Astrocyte of the cerebellum (primary cell): ENCODE measurements at places on chromosomes 4 and X.

DNA sequence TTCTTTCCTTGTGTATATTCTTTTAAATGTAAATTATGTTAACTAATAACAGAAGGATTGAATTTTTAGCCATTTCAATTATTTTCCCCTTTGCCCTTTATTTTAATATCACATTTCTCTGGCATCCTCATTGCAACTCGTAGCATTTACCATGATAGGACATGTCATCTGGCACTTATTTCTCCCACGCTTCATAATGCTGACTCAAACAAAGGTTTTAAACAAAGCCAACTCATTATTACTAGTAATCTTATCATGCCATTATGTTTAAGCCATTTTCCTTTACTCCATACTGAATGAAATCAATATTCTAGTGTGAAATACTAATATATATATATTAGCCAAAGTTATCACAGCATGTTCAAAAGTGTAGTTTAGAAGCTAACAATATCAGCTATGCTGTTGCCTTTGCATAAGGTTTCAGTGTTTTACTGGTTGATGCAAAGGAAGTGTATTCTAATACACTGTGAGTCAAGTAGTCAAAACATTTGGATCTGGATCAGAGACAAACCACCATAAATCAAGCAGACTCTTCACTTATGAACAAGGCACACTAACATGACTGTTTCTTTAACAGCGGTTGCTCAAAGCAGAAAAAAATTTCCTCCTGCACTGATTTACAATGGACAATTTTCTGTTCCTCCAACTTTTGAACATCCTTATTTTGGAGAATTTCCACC, 281.6 kb downstream of the SLC7A11 start:
- peak; percentile 63 for DNase-seq

DNA sequence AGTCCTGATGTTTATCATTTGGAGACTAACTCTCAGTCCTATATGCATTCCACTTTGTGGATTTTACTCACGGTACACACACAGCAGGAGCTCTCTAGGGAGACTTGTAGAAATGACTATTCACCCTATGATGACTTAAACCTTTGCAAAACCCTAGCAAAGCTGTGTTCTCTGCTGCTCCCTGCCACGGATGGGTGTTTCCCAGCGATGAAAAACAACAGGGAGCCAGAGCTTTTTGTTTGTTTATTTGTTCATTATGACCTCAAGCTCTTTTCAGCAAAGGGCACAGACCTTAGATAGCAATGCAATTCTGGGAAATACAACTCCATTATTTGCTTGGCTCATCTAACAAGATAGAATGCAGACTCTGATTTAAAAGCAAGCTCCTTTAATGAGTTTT, 156.6 kb downstream of the GRIA3 start:
- no peak for DNase-seq

DNA sequence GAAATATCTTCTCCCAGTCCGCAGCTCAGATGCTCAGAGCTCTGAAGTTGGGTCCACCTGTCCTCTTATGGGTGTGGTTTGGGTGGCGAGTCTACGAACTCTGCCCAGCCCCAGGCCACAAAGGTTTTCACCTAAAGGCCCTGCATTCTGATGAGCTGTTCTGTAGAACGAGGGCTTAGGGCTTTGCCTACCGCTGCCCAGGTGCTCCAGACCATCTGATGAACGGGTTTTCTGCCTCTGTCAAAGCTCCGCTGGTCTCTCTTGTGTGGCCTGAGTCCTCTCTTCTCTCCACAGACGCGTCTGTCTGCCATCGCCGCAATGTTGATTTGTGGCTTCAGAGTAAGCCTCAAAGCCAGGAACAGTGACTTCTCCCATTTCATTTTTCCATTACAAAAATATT, 28.4 kb upstream of the CPLX1 start:
- DNase-seq = no peak

- peak; percentile 58 for DNase-seq
These were observed 91.4 kb downstream of the RTL9 start for GRCh38 chrX:110450050-110450449.

GRCh38 chr4:8679032-8679431, 86.5 kb downstream of the CPZ start:
- no peak for DNase-seq

GRCh38 chrX:2767631-2768455, 16.0 kb downstream of the XG start:
- DNase-seq = no peak

DNA sequence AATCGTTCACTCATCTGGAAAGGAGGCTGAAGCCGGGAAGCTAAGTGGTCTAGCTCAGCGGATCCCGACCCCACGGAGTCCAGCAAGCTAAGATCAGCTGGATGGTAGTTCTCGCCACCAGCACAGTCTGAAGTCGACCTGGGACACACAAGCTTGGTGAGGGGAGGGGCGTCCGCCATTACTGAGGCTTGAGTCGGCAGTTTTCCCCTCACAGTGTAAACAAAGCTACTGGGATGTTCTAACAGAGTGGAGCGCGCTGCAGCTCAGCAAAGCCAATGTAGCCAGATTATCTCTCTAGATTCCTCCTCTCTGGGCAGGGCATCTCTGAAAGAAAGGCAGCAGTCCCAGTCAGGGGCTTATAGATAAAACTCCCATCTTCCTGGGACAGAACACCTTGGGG, 555.4 kb downstream of the BCOR start:
- DNase-seq = no peak

GRCh38 chrX:69186651-69187050, 21.4 kb upstream of the PJA1 start:
- DNase-seq = no peak

GRCh38 chrX:63718010-63718694, 66.9 kb downstream of the ARHGEF9 start:
- DNase-seq = no peak

GRCh38 chr4:20394512-20394911, 142.8 kb downstream of the SLIT2 start:
- DNase-seq = no peak

DNA sequence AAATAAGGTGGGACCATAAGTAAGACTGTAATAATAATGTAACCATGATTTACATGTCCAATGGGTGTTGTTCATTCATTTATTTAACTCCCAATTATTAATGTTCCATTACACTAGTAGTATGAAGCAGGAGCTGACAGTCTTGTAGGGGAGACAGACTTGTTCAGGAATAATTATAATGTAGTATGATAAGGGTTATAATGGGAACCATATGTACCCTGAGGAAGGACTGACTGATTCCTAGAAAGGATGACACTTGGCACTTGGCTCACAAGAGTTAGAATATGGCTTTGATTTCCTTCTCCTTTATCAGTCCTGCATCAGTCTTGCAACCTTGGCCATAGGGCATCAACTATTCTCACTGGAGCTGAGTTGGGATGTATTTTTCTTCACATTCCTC, 24.2 kb downstream of the PCDH7 start:
- DNase-seq = no peak

- DNase-seq = no peak
These were observed 197.2 kb upstream of the AR start for GRCh38 chrX:67346667-67347066.

DNA sequence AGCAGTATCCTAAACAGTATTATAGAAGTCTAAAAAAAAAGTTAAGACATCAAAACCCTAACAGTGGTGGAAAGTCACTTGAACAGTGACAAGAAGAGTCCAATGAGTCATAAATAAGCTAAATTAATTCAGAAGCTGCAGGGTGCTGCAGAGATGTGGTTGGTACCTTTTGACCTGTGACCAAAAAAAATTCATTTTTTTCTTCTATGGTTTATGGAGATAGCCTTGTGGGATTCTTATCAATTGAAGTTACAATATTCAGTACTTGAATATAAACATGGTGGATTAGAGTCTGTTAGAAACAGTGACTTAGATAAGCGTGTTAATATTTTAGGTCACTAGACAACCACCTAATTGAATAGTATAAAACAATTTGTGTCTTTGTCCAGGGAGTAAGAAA, 35.4 kb downstream of the CCSER1 start:
- DNase-seq = no peak

- DNase-seq = peak; percentile 9
These were observed 196.2 kb downstream of the SNCA start for GRCh38 chr4:89640620-89641366.

DNA sequence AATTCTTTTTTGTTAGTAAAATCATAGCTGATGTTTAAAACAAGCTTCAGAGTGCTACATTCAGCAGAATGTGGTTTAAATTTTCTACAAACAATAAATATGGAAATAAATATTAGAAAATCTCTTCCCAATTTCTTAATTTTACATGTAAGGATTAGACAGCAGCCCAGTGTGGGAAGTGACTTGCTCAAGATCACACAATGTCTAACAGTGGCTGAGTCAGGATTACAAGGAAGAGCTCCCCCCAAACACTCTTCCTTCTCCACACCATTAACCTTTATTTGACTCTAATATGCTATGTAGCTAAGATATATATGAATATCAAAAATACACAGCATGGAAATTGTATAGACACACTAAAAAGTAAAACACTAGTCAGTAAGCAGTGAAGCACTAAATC, 59.5 kb downstream of the SLC10A7 start:
- DNase-seq = no peak

DNA sequence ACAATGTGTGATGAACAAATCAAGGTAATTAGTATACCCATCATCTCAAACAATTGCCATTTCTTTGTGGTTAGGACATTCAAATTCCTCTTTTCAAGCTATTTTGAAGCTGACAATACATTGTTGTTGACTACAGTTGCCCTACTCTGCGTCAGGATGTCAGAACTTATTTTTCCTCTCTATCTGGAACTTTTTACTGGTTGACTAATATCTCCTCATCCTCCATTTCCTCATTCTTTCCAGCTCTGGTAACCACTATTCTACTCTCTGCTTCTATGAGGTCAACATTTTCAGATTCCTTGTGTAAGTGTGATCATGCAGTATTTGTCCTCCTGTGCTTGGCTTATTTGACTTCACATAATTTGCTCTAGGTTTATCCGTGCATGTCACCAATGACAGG, 240.5 kb upstream of the HS3ST1 start:
- no peak for DNase-seq

- no peak for DNase-seq
These were observed 115.9 kb downstream of the NSUN7 start for GRCh38 chr4:40865696-40866095.

DNA sequence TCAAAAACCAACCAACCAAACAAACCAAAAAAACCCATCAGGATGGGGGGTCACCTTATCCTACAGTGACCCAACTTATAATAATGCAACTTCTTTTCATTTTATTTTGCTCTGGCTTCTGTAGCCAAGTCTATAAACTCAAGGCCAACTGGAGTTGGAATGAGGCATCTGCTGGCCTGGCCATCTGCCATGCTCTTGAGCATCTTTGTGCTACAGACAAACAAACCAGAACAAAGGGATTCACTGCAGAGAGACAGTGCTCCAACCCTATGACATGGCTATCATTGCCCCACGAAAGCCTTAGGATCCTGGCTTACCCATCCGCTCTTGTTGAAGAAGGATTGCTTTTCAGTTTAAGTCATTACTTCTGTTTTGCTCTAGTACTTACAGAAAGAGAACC, 49.2 kb upstream of the SCRG1 start:
- no peak for DNase-seq

DNA sequence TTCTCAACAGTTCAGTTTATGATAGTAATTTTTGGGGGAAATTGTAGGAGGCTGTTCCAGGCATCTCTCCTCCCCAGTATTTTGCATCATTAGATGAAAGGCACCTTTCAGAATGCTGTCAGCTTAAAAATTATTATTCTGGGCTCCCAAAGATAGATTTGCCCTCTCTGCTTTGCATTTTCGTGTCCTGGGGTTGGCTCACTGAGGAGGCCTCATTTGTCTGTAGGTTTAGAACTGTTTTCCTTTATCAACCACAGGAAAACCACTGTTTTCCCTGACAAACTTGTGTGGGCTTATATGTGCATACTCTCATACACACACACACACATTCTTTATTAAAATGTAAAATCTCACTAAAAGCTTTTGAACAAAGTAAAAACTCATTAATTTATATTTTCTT, 197.2 kb upstream of the VCX3A start:
- no peak for DNase-seq

GRCh38 chrX:72095370-72095769, 36.3 kb downstream of the RTL5 start:
- no peak for DNase-seq

GRCh38 chr4:177051473-177052060, 258.1 kb upstream of the NEIL3 start:
- DNase-seq = no peak

DNA sequence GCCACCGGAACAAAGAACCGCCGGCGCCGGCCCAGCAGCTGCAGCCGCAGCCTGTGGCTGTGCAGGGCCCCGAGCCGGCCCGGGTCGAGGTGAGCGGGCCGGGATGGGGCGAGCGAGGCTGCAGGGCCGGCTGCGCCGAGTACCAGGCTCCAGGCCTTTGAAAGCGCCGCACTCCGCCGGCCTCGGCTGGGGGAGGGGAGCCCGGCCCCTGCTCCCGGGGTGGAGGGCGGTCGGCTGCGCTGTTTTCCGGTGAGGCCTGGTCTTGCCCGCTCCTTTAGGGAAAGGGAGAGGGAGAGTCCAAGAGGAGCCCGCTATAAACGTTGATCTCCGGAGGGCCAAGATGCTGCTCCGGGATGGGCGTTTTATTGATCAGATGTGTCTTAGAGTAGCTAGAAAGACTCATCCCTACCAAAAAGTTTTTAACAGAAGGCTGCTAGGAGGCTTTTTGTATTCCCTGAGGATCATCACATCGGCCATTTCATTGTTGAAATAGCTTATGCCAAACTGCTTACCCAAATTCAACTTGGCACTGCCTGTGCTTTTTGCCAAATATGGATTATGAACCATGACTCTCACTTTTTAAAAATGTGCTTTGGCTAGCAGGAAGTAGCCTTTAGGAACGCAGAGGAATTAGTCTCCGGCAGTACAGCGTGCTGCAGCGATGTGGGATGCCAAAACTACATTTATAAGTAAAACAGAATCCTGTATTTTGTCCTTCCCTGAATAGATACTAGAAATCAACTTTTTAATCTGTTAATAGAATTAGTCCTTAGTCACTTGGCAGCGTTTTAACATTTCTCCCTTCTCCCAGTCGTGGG, 760 bp downstream of the TMEM165 start:
- DNase-seq = no peak

DNA sequence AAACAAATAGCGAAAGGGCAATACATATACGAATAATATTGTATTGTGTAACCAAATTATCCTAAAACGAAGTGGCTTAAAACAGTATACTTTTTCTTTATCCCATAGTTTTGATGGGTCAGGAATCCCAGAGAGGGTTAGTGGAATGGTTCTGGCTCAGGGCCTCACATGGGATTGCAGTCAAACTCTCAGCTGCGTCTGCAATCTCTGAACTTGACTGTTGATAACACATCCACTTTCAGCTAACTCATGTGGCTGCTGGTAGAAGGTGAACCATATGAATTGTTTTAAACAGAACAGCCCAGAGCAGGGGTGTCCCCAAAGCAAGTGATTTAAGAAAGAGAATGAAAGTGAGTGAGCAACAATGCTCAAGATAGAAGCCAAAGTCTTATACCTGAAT, 127.8 kb downstream of the VEGFC start:
- no peak for DNase-seq

- DNase-seq = no peak
These were observed 17.8 kb upstream of the ARSJ start for GRCh38 chr4:113997206-113997605.

- no peak for DNase-seq
These were observed 654.4 kb downstream of the IQCM start for GRCh38 chr4:149161247-149161646.
